ENCODE measurements at places on chromosomes 1 and 21.

- no peak for DNase-seq
Observed at GRCh38 chr1:217910791-217911320, 279.7 kb downstream of the SPATA17 start.

DNA sequence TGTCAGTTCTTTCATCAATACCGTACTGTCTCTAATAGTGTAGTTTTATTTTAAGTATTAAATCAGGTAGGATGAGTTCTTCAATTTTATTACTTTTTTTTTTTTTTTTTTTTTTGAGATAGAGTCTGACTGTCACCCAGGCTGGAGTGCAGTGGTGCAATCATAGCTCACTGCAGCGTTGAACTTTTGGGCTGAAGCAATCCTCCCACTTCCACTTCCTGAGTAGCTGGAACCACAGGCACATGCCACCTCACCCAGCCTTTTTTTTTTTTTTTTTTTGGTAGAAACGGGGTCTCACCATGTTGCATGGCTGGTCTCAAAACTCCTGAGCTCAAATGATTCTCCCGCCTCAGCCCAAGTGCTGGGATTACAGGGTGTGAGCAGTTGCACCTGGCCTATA lies 44.3 kb downstream of the INAVA start:
- DNase-seq = peak; percentile 9

- no peak for DNase-seq
Observed at GRCh38 chr1:6519491-6519934, 28.0 kb upstream of the PLEKHG5 start.

DNA sequence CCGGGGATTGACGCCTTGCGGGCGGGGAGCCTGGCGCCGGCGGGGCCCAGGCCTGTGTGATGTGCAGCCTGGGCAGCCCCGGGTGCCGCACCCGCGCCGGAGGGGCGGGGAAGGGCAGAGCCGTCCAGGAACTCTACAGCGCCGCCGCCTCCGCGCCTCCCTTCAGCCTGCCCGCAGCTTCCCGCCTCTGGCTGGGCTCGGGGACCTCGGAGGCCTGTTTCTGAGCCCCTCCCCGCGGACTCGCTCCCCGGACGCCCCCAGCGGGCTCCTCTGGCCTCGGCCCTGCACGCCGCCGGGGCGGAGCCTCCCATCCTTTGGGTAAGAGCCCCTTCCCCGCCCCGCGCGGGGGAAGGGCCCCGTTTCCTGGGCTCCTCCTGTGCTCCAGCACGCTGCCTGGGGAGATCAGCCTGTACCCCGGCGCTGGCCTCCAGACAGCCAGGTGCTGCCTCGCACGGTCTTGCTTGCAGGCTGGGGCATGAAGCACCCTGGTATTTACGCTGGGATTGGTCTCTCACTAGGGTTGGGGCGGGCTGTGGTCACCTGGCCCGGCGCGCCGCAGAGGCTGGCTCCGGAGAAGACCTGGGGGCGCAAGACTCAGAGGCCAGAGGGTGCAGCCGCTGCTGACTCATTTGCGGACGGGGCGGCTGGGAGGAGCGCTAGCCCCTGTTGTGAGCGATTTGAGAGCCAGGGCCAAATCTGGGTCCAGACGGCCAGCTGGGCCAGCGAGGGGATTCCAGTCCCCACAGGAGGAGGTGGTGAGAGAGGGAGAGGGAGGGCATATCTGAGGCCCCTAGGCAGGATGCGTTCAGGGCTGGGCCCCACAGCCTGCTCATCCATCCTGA lies 5.7 kb upstream of the ACOT11 start:
- DNase-seq = peak; percentile 46

DNA sequence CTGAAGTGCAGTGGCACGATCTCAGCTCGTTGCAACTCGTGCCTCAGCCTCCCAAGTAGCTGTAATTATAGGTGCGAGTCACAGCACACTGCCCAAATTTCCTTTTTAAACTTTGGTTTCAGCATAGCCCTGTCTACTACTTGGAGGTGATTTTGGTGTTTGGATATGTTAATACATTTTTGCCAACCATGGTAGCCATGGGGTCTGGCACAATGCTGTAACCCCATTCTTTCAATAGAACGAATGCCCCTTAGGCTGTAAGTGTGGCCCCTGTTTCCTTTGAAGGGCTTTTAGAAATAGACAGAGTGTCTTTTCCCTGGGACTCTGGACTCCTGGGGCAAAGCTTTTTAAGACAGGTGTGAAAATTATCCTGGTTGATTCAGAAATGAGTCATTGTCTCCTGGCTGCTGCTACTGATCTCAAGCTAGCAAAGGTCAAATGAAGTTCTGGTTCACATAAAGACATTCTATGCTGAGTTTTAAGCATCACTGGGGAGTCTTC lies 141.1 kb upstream of the RUNX1 start:
- DNase-seq = no peak

- no peak for DNase-seq
Observed at GRCh38 chr1:80158771-80159170, 1152.2 kb upstream of the ADGRL4 start.

- DNase-seq = peak; percentile 9
Observed at GRCh38 chr1:180229483-180230415, at the start of gene LHX4. Gene LHX4 (plus strand): TSS chr1:180230264. CDS start chr1:180230530, 266 bp downstream.

DNA sequence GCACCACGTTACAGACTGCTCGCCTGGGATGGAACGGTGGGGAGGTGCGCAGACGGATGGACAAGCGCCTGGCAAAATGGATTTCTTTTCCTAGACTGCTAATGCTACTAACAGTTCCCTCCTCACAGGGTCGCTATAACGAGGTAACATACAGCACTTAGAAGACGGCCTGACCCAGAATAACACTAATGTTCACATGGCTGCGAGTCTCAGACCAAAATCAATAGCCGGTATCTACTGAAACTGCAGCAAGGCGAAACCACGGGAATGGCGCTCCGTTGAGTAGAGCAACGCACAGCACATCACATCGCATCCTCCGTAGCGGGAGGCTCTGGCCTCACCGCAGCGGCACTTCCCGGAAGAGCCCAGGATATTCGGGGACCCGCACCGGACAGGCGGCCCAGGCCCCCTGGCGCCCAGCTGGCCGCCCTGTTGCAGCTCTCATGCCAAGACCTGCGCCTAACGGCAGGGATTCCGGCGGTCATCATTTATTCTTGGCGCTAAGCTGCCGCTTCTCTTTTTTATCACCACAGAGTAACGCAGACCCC lies 46.6 kb downstream of the VPS26C start:
- peak; percentile 34 for DNase-seq

DNA sequence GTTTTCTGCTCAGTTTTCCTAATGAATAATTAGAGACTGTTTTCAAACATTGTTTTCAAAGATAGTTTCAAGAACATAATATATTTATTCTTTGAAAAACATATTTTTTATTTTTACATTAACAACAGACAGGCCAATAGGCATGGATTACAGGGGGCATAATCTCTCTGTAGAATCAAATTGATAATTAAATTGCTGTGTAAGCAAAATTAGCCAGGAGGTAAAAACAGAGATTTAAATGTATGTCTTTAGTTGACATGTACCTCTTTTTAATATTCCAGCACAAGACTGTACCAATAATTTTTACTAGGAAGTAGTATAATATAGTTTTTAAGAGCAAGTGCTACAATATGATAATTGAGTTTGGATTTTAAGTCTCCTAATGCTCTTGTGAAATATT lies 1444.5 kb downstream of the BRINP3 start:
- DNase-seq = no peak

DNA sequence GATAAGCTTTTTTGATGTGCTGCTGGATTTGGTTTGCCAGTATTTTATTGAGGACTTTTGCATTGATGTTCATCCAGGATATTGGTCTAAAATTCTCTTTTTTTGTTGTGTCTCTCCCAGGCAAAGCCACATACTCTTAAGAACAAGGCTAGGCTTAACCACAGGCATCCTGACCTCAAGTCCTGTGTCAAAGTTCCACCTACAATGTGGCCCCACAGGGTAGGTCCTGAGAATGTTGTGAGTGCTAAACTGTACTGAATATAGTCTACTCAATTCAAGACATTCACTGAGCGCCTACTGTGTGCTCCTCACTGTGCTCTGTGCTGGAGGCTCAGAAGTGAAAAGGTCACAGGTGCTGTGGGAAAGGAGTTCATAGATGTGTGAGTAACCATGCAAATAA lies 20.6 kb downstream of the DDAH1 start:
- DNase-seq = no peak

DNA sequence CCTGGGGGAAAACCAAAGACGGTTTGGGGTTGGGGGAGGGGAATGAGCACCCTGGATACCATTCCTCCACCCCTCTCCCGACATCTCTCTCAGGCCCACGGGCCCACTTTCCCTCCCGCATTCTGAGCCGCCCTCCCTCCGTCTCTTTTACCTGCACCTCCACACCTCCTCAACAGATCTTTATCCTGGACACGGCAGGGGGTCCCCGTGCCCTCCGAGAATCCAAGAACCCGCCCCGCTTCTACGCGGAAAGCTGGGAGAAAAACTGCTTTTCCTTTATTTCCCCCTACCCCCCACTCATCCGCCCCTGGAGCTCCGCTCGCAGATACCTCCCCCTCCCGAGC lies 108.8 kb downstream of the NAV1 start:
- DNase-seq = no peak

GRCh38 chr1:238652346-238652968 lies 733.9 kb upstream of the CHRM3 start:
- no peak for DNase-seq

DNA sequence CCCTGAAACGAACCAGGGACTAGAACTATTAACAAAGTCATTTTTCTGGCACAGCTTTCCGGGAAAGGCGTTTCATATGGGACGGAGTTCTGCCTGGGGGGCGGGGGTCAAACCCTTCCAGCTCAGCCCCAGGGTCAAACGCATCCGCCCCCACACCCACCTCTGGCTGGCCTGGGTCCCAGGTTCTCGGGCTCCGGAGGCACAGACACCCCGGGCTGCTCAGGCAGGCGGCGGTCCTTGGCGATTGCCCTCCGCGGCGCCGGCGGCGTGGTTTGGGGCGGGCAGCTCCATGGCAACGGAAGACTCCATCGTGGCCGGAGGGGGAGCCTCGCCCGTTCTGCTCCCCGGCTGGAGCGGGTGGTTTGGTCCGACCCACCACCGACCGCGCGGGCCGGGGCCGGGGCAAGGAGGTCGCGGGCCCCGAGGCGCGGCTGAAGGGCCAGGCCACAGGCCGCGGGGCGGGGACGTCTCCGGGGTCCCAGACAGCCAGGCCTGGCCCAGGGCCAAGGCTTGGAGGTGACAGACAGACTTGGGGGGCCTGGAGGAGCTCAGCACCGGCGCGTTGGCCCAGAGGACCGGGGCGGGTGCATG lies at the start of gene CFAP74:
TSS of gene CFAP74 (minus strand) at position 246 of the 591 bp plus-strand sequence. CDS start 12,830 bp downstream, outside the sequence.
- no peak for DNase-seq

DNA sequence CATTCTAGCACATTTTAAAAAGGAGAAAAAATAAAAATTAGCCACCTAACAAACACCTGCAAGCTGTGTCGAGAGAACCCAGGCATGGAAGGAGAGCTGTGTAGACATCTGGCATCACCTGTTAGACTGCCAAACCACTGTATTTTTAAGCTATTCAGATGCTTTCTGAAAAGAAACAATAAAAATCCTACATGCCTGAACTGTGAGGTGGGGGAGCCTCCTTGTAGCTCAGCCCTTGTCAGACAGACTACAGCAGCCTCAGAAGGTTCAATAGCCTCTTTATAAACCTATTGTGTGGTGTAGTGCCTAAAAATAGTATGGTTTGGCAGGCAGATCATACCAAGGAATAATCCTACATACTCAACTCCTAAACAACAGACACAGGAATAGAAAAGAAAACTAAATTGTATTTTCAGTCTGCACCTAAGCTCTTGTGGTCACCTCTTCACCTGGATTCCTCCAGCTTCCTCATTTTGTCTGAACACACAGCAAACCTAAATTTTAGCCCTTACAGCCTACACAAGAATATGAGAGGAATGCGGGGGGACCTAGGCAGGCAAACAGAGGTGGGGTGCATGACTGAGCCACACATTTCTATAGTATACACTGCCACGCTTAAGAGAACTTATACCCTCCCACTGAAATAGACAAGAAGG lies 67.0 kb downstream of the SIPA1L2 start:
- no peak for DNase-seq

- no peak for DNase-seq
Observed at GRCh38 chr1:181398544-181398943, 84.8 kb upstream of the CACNA1E start.

GRCh38 chr1:4061521-4062031 lies 161.5 kb upstream of the C1orf174 start:
- DNase-seq = no peak

DNA sequence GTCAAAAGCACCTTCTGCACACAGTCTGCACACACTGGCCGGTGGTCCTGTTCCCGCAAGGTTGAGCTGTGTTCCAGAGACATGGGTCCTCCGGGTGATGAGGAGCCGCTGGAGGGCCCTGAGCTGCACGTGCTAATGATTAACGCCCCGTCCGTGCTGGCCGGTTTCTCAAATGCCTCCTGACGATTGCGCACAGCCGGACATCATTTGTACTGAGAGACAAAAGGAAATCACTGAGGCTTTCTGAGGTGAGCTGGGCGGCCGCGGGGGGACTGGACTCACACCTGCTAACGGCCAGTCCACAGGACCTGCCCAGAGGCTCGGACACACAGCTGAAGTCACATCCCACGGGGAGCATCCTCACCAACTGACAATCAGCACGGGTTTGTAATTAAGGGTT lies 29.2 kb downstream of the POFUT2 start:
- DNase-seq = no peak

DNA sequence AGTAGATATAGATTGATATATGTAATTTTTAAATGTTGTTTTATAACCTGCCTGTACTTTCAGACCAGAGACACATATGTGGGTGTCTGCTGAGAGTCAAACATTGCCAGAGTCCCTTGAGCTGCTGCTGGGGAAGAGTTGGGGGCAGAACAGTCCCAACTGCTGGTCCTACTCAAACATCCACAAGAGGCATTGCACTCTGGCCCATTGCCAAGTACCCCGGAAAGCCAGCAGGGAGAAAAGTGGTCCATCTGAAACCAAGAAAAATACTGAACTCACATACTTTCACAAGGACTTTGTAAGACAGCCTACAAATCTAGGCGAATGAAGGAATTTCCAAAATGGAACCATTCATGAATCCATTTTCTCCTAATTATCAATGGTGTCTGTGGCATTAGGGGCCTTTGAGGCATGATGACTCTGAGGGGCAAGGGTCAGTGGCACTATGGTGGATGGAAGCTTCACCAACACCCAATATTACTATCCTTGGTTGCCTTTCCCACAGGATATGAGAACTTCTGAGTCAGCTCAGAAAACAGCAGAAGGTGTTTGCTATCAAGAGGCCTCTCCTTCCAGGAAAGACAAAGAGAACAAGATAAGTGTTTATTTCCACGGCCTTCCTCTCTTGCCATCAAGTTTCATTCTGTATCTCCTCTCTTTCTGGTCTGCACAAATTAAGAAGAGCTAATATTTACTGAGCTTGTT lies 7.3 kb upstream of the TBX15 start:
- no peak for DNase-seq

GRCh38 chr1:47870480-47870879 lies 126.7 kb downstream of the TRABD2B start:
- DNase-seq = no peak

DNA sequence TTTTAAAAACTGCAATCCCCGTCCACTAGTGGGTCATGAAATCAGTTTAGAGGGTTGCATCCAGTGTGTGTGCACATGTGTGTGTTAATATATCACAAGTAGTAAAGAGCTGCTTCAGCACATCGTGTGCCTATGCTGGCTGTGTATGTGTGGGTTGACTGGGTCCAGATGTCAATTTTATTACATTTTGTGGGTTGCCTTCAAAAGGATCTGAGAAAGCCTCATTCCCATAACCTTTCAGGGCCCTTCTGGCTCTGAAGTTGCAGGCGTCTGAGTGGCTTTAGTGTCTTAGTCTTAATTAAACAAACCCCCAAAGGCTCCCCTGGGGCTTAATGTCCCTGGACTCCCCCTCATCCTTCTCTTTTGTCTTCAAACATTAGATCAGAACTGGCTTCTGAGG lies 19.8 kb downstream of the PLA2G2D start:
- no peak for DNase-seq

- no peak for DNase-seq
Observed at GRCh38 chr1:205524794-205525101, 20.3 kb downstream of the CDK18 start.

- no peak for DNase-seq
Observed at GRCh38 chr21:36059823-36060158, 535 bp downstream of the SETD4 start.
